Prostate gland (tissue), 2 donors: ENCODE measurements at places on chromosomes 5 and 9. TPM values are rescaled to one million over a fixed set of nuclear protein-coding genes. Genes with fewer than 3 reads are reported as not detected.

The RGP1 gene
- total RNA-seq, result 19.4 TPM

GRCh38 chr5:122545986-122546385 lies 228.9 kb upstream of the SNX2 start:
- H3K4me3 ChIP-seq, result no peak overlapping the region
- no peaks in the 10 kb centered on the region for H3K4me1 ChIP-seq
- no peak overlapping the region for H3K27ac ChIP-seq
- H3K27me3 ChIP-seq, result peaks cover 4% of the 10 kb centered on the region

GRCh38 chr9:127078336-127078735 lies 44.1 kb downstream of the ANGPTL2 start:
- H3K4me3 ChIP-seq, result no peak overlapping the region
- no peak for DNase-seq
- peaks cover 10% of the 10 kb centered on the region for H3K4me1 ChIP-seq
- no peaks in the 10 kb centered on the region for H3K27me3 ChIP-seq
- no peak overlapping the region for H3K27ac ChIP-seq
- H3K36me3 ChIP-seq, result no peaks in the 10 kb centered on the region

- H3K27me3 ChIP-seq, result no peaks in the 10 kb centered on the region
- H3K36me3 ChIP-seq, result no peaks in the 10 kb centered on the region
- DNase-seq, result no peak
- H3K27ac ChIP-seq, result no peak overlapping the region
These were observed 373.3 kb downstream of the ARHGEF28 start for GRCh38 chr5:73999297-73999696.

The SLC36A3 gene
- 0.28 TPM for total RNA-seq
